ENCODE measurements at places on chromosomes 16 and 17. TPM values are rescaled to one million over a fixed set of nuclear protein-coding genes. Genes with fewer than 3 reads are reported as not detected.
A peak's percentile ranks its signal among the peaks of the same experiment; 100 is the strongest.

Gene TEX14
- not detected for total RNA-seq

- no peak for DNase-seq
Observed at GRCh38 chr17:82258555-82258954, 14.9 kb downstream of the CSNK1D start.

Gene FAM20A
- total RNA-seq, result not detected

Gene PRSS36
- total RNA-seq, result not detected

Gene TP53TG3
- not detected for total RNA-seq

DNA sequence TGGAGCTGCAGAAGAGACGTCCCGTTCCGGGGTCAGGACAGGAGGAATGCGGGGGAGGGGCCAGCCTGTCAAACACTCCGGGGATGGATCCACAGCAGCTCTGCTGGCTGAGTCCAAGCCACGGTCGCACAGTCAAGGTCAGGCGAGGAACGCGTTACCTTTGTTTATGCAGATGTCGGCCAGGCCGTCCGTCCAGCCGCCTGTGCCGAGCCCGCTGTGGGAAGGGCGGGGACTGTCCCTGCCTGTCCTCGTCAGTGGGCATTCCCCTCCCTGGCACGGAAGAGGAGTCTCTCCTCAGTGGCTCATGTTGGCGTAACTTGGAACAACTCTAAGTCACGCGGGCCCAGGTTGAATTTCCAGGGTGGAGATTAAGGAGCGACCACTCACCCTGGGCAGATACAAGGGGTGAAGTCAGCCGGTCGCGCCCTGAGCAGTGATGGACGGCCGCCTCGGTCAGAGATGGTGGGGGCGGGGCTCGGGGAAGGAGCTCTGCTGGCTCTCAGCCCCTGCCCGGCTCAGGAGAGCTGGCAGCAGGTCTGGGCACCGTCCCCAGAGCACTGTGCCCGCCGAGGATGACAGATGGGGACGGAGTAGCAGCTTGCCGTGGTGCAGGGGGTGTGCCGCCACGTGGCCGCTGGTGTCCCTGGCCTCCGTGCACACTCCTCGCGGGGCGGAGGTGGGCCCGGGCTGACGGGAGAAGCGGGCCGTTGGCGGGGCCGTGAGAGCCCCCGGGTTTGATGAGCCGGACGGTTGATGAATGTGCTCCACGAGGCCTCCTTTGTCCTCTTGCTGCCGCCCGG lies 7.3 kb downstream of the CACNA1H start:
- DNase-seq, result peak; percentile 63

DNA sequence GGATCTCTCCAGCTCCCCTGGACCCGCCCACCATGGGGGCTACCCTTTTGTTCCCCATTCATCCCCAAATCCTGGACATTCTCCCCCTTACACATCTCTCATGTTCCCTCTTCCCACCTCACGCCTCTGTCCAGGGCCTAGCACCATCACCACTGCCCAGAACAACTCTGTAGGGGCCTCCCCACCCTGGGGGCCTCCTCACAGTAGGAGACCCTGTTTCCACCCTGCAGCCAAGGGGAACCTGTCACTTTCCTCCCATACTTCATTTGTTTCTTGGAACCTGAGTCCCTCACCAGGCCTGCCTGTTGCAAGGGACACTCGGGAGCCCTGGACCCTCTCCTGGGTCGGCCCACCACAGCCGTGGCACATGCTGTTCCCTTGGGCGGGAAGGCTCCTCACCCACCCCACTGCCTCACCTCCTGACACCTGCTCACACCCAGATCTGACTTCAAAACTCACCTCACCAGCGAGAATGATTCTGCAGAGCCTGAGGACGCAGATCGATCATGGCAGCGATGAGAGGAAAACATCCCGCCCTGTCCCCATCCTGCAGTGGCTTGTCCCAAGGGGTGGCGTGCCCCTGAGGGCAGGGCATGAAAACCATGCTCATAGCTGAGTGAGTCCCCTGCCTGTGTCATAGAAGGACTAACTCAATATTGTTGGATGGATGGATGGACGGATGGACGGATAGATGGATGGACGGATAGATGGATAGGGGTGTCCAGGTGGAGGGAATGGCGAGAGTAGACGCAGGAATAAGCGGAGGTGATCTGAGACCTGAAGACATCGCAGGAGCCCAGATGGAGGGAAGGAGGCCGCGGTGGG lies 6.8 kb upstream of the RASD1 start:
- no peak for DNase-seq

DNA sequence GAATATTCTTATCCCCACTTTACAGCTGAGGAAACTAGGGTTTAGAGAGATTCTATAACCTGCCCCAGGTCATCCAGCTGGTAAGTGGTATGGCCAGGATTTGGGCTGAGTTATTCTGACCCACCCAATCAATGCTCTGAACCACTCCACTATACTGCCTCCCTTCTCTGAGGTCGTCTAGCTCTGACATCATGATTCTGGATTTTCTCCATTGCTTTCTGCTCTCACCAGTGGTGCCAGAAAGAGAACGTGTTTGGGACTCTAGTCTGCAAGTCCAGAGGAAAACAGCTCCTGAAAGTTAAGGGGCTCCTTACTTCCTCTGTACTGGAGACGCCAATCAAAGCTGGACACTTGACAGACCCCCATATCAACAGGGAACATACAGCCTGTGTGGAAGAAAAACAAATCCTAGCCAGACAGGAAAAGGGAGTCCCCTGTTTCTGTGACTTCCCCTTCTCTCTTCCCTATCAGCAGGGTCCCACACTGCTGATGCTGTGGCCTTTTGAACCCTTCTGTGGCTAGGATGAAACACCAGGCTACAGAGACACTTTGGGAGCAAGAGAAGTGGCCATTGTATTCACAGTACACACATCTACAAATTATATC lies 6.0 kb upstream of the EZH1 start:
- DNase-seq, result peak; percentile 49

DNA sequence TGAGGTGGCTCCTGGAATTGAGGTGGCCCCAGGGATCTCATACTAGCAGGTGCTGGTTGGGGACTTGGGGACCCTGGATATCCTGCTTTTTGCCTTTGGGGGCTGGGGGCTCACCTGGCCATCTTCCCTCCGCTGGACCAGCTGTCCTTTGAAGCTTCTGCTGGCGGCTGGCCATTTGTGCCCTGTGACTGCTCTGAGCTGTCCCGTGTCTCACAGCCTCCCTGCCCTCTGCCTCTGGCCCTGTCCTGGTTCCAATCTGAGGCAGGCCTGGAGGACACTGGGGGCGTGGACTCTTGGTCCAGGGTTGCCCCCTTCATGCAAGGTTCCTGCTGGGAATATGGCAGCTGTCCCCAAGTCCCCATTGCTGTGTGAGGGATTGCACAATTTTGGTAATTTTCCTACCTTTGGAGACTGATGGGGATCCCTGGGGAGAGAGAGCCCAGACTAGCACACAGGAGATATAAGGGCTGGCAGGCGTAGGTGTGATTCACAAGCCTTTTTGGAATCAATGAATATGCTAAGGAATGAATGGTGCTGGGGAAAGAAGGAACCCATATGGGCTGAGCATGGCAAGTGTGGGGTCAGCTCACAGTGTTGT lies 19.2 kb downstream of the ADCY7 start:
- no peak for DNase-seq

- peak; percentile 75 for DNase-seq
Observed at GRCh38 chr17:34703533-34703932, 124.2 kb downstream of the TMEM132E start.

DNA sequence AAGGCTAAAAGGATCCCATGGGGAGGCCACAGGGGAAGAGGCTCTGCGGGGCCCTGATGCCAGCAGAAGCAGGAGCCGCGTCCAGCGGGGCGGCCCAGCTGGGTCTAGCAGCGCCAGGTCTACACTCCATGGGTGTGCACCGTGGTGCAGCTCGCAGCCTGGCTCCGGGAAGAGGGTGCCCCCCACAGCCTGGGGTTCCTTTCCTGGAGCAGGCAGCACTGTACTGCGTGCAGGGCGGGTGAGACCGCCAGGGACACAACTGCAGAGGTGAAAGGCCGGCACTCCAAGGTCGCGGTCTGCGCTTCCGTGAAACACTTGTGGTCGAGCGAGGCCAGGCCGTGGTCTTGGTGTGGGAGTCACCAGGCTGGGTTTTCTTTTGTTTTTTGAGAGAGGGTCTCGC lies 6.5 kb upstream of the CCDC154 start:
- DNase-seq, result no peak

Gene PPP1R1B
- 11.0 TPM for total RNA-seq

Data from stomach (tissue), 19 donors.